Femur (tissue), 1 donor: ENCODE measurements at places on chromosomes 6 and 20.

DNA sequence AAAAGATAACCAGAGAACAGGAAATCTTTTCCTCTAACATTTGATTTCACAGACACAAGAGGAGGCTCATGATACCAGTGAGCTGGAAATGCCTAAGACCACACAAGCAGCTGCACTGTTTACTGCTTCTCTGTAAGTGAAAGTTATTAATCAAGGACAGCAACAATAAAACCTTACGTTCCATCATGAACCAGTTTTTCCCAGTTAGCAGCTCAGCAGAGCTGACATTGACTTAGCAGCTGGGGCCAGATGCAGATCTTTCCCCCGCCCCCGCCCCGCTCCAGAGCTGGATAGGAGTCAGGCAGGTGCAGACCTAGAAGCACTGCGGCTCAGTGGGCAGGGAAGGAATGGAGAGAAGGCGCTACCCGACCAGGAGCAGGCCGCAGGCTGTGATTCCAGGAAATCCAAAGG, 275.2 kb downstream of the GMDS start:
- DNase-seq, result no peak

GRCh38 chr6:145948328-145948727, 15.8 kb downstream of the SHPRH start:
- DNase-seq, result no peak

GRCh38 chr20:62772990-62773844, 23.1 kb upstream of the MRGBP start:
- no peak for DNase-seq

- no peak for DNase-seq
Measured at GRCh38 chr6:97501853-97502252, 218.8 kb upstream of the MMS22L start.

DNA sequence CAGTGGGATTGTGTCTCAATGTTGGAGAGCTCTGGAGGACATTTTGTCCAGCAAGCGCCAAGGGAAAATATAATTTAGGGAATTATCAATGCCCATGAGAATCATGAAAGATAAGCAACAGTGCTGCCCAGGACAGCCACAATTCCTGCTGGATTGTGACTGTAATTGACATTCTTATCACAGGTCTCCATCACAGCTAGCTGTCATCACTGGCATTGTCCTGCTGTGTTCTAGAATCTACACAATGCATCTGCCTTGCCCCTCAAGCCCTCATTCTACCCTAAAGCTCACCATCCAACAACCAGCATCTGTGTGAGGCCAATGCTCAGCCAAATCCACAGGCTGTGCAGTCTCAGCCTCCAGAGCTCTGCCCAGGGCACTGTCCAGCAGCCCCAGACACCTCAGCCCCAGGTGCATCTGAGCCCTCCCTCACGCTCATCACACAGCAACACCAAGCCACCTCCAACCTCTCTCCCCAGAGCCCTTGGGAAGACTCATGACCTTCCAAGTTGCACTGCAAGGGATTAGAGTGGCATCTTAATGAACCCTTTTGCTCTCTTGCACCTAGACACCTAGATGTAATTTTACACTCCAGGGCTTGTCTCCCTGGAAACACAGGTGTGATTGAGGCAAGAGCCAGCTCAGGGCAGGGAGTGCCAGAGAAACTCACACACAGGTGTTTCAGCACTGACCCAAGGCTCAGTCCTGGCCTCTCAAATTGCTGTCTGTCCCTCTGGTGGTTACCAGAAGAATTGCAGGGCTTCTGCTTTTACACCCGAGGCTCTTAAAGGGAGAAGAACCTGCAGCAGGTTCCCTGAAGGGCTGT, 85.2 kb upstream of the PHACTR3 start:
- peak; percentile 36 for DNase-seq

- DNase-seq, result peak; percentile 74
Measured at GRCh38 chr6:47097092-47097945, 55.2 kb upstream of the ADGRF1 start.

DNA sequence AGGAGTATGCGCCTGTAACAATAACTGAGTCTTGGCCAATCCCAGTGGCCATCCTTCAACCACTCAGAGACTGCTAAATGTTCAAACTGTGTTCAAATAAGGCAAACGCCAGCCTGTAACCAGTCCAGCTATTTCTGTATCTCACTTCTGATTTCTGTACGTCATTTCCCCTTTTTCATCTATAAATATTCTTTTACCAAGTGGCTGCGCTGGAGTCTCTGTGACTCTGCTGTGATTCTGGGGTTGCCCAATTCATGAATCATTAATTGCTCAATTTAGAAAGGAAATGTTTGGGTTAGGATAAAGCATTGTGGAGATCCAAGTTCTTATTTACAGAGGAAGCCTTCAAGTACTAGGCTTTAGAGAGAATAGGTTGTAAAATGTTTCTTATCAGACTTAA, 89.8 kb upstream of the UST start:
- DNase-seq, result no peak

- DNase-seq, result no peak
Measured at GRCh38 chr20:44211177-44212039, 837 bp upstream of the OSER1 start.

DNA sequence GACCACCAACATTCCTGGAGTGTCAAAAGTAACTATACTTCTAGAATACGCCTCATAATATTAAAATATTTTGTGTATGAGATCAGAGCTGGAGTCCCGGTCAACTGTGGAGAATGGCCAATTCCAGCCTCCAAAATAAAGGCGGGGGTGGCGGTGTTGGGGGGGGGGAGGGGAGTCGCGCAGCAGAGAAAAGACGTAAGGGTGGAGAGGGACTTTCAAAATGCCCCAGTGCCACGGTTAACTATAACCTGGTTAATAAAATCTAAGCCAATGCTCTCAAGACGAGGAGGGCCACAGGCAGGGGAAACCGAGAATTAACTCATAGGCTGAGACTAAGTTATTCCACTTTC, 1.3 kb downstream of the NUP153 start:
- peak; percentile 85 for DNase-seq

DNA sequence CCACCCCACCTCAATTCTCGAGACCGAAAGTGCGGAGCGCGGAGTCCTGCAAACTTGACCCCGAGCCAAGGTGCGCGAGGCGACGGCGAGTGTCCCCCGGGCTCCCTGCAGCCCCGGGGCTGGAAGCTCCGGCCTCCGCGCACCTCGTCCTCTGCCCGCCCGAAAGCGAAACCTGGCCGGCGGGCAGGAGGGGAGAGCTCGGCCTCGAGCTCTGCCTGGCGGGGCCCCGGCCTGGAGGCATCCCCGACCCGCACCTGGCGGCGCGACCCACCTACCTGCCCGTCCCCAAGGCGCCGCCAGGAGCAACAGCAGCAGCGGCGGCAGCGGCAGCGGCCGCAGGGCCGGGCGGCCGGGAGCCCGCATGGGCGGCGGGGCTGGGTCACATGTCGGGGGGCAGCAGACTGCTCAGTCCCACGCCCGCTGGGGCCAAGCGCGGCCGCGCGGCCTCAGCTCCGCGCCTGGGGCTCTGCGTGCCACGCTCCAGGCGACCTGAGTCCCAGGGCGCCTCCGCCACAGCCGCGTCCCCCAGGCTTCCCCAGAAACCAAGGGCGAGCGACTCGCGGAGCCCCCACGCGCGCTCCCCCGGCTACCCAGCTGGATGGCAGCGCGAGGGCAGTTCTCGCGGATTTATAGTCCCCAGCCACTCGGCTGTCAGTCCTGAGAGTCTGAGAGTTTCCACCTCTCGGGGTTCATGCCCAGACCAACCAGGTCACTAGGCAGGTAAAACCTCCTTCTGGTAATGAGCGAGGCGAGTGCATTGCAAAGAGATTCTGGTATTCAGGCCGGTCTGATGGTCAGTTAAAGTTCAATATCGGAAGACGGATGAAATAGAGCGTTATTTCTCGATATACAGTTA, at the start of gene IL20RA:
Gene IL20RA (minus strand): TSS at position 600 of the 856 bp plus-strand sequence. CDS start 237 bp downstream, at position 363.
- DNase-seq, result peak; percentile 26

GRCh38 chr6:20746024-20746423, 211.8 kb downstream of the CDKAL1 start:
- DNase-seq, result no peak

GRCh38 chr20:35144694-35145093, 2.4 kb downstream of the EDEM2 start:
- DNase-seq, result no peak

GRCh38 chr6:163688739-163689362, 274.3 kb downstream of the QKI start:
- DNase-seq, result no peak

DNA sequence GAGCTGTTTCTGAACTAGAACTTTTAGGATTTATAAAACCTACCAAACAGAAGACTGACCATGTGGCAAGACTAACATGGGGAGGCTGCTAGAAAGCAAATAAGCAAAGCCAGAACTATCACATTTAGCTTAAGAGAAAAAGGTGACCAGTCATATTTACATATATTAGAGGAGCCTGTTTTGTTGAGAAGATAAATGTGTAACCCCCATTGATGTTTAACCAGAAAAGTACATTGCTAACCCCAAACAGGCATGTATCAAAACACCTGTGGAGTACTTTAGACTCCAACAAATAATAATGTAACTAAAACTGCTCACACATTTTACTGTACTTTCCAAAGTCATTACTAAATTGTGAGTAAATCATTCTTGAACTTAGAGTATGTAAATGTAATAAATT, 35.0 kb downstream of the AKIRIN2 start:
- no peak for DNase-seq

DNA sequence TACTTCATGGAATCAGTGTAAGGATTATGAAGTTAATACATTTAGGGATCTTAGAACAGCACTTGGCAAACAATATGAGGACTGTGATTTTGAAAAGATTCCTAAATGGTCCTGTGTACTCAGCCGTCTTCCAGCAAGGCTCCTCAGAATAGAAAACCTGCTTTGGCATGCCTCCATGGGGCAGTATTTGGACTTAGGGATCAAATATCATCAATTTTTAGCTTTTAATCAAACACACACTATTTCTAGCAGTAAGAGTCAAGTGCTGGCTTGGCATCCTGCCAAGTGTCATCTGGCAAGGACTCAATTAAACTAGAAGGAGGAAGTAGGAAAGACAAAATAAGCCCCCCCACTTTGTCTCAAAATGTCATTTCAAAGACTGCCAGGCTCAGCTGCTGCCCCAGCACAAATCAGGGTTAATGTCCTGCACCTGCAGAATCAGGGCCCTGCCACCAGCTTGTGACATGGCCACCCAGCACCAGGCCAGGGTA, 40.8 kb downstream of the IYD start:
- peak; percentile 64 for DNase-seq

DNA sequence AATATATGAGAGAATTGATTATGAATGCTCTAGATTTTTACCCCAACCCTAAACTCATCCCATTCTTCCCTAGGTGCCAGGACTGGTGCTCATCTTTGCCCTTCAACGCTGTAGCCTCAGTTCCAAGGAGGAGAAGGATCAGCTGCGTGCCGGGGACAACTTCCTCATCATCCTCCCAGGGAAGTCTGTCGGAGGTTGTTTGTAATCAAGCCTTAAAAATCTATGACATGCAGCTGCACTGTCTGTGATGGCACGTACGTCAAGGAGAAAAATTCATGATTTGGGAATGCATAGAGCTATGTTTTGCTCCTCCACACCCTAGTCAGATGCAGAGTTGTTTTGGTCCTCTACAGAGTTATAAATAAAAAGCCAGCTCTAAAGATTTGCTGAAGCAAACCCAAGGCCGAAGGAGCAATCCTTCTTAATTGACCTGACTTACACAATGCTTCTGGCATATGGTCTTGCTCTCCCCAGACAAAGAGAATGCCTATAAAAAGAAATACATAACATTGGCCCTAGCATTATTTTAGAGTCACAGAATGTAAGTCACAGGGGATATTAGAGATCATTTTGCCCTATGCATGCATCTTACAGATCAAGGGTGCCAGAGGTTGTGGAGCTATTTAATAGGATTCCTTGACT, 244.2 kb downstream of the HIVEP2 start:
- no peak for DNase-seq

DNA sequence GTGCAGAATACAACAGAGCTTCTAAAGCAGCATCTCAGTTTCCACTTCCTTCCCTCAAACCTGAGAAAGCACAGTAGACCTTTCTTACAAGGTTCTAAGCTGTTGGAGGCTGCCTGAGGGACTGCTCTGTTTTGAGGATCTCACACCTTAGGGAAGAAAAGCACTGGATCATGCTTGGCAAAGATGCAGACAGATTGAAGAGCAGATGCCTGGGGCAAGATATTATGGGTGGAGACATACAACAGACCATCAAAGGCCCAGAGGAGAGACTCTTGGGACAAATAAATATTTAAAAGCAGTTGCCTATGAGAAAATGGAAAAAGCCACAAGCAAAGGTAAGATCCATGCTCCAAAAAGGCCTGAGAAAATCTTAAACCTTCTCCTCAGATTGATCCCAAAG, 6.2 kb downstream of the ZNF337 start:
- DNase-seq, result no peak

GRCh38 chr6:145929037-145929633, 35.0 kb downstream of the SHPRH start:
- no peak for DNase-seq

DNA sequence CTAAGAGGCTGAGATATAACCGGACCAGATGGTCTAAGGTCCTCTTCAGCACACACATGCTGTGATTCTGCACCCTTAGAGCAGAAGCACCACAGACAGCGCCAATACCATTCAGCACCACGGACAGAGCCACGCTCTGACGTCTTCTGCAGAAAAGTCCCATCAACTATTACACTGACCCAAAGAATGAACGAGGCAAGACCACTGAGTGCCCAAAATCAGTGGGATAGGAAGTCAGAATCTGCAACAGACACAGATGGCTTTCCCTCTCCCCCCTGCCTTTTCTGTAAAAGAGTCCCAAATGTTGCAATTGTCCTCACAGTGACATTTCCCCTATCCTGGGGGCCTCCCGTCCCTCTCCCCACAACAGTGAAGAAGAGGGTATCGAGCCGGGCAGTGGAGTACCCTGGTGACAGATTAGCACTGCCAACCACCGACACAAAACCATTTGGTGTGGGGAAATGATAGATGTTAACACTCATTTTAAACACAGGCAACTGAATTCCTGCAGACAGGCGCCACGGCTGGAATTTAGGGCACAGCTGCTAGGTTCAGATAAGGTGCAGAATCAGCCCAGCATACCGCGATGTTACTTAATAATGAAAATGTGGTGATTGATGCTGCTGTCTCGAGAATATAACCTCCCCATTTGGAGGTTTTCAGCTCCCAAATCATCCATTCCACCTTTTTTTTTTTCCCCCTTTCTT, 66.6 kb upstream of the CTNNBL1 start:
- DNase-seq, result peak; percentile 74

- DNase-seq, result no peak
Measured at GRCh38 chr6:165671222-165671768, 8.3 kb upstream of the PDE10A start.

- DNase-seq, result peak; percentile 56
Measured at GRCh38 chr6:5205035-5205507, 55.7 kb downstream of the LYRM4 start.
